ENCODE measurements at places on chromosomes 13 and 19. TPM values are rescaled to one million over a fixed set of nuclear protein-coding genes. Genes with fewer than 3 reads are reported as not detected.
A peak's percentile ranks its signal among the peaks of the same experiment; 100 is the strongest.

The ZNF568 gene
- 10.6 TPM for polyA plus RNA-seq

The DENND1C gene
- polyA plus RNA-seq: 11.2 TPM

The HSH2D gene
- polyA plus RNA-seq: 14.8 TPM

The SIGLEC7 gene
- 1.9 TPM for polyA plus RNA-seq

The RUBCNL gene
- 4.1 TPM for polyA plus RNA-seq

The MBD3L3 gene
- not detected for polyA plus RNA-seq

The EXOC3L2 gene
- polyA plus RNA-seq: 1.7 TPM

DNA sequence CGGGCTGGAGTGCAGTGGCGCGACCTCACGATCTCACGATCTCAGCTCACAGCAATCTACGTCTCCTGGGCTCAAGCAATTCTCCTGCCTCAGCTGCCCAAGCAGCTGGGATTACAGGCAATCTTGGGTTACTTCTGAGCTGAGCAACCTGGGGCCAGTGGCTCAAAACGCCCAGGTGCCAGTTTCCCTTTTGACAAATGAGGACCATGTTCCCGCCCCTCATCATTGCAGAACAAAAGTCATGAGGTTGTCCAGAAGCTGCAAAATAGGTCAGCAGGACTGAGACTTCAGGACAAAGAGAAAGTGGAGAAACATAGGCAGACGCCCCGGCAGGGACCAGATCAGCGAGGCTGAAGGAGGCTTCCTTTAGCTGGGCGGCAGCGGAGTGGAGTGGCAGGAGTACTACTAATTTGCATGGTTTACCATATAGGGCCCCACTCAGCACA is 3.3 kb upstream of the ADGRE5 start:
- DNase-seq: no peak

DNA sequence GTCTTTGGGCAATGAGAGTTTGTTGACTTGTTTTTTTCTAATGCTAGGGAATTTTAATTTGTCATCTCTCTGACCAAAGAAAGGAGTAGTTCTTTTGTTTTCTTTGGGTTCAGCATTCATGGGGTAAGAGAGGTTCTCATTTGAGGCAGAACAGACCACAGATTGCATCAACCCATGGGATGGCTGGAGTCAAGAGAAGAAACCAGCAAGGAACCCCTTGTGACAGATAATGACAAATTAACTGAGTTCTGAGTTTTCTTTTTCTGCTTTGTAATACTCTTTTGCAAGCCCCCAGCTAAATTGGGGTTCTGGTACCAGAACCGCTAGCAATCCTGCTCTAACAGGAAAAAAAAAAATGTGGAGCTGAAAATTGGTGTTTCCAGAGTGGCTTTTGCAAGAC is 864.1 kb downstream of the DIAPH3 start:
- no peak for DNase-seq

- DNase-seq: no peak
Measured at GRCh38 chr19:33505823-33506222, 15.8 kb downstream of the PEPD start.

- DNase-seq: no peak
Measured at GRCh38 chr13:65330691-65331090, 1899.4 kb downstream of the PCDH9 start.

DNA sequence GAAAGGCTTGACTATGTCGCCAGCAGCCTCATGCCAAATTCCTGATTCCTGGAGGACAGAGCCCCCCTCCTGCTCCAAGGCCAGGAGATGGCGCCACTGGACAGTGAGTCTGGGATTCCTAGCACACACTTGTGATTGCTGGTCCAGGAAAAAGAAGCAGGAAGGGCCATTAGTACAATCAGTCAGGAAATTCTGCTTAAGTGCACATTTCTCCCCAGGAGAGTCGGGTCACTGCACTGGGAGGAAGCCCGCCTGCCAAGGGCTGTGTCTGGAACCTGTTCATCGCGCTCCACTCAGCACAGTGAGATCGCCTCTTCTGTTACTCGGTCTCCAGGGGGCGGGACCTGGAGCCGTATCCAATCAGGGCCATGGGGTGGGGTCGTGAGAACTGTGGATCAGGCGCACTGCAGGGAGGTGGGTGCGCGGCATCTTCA is 65.1 kb downstream of the ZNF823 start:
- peak; percentile 67 for DNase-seq

DNA sequence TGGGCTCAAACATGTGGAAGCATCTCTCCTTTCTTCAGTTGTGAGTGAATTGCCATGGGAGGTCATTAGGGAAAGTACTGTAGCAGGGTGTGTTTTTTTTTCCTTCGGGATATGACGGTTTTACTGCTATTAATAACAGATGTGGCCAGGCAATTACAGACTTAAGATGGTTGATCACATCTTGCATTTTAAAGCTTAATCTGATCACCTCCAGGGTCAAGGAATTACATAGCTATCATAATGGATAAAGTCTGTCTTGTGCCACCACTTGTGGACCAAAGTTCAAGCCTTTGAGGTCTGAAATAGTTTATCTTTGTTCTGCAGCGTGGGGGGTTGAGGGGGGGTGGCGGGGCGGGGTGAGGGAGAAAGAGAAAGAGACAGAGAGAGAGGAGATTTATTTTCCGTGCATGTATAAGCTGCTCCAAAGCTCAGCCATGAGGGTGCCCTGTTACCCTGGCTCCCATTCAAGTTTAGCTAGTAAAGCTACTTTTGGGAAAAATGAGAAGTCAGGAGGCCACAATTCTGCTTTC is 5.5 kb upstream of the SERP2 start:
- DNase-seq: peak; percentile 97

DNA sequence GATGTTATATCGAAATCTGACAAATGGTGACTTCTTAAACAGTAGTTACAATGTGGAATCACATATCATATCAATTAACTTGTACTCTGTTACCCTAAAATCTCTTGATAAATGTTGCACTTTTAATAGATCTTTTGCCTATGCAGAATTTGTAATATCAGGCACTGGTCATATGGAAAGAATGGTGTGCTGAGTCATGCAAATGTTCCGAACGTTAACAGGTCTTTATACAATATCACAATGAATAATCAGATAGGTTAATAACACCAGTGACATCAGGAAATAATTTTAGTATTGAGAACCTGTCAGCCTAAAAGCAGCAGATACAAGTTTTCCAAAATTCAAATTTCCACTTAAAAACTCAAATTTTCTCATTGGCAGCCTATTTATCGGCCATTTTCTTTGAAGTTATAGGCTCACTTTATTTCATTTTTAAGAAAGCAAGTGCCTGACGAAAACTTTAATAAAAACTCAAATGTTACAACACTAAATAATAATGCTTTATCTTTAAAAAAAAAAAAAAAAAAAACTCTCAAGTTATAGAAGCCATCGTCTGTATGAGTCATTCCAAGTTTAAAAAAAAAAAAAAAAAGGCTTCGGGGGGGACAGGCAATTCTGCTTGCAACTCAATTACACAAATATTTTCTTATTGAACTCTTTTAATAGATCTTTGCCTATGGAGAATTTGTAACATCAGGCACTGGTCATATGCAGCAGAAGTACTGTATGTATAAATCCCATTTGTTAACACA is 180.9 kb downstream of the DIAPH3 start:
- no peak for DNase-seq

GRCh38 chr13:60332682-60333081 is 64.3 kb upstream of the TDRD3 start:
- DNase-seq: no peak

GRCh38 chr19:21698215-21698614 is 69.2 kb downstream of the ZNF100 start:
- peak; percentile 67 for DNase-seq

- DNase-seq: no peak
Measured at GRCh38 chr19:27780367-27781075, 1432.4 kb downstream of the UQCRFS1 start.

DNA sequence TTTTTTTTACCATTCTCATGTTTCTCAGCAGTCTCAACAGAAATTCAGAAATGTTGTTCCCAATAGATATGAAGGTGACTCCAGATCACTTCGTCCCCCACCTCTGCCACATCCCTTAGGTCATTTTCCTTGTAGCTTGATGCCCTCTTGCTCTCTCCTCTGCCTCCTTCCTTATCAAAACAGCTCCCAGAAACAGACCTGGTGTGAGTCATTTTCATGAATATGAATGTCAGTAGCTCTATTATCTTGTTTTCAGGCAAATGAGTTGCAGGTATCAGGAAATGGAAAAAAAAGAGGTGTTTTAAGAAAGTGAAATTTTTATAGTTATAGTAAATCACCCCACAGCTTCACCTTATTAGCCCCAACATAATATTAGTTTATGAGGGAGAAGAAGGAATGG is 539.3 kb downstream of the SUCLA2 start:
- DNase-seq: no peak

DNA sequence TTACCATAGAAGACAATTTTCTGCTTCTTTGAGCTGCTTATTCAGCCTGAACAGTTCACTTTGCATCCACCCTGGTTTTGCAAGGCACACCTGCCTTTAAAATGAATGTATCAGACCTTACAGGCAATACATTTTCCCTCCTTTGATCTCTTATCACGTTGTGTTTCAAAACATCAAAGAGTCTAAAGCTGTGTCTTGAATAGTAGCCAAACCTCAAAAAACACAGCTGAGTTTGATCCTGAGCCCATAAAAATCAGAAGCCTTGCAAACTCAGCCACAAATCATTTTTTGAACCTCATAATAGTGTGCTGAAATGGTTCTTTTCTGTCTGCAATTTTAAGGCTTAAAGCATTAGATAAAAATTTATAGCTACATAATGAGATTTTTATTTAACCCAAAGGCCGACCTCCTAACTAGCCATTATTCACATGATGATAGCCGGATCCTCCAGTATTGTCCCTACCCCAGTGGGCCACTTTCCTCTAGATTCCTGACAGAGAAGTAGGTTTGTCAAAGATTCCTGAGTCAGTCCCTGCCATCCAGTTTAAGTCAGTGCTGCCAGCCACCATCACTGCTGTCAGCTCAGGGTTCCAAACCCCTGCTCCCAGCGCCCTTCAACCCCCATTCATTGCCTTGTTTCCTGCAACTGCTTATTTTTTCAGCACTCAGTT is 71.8 kb downstream of the CAB39L start:
- peak; percentile 42 for DNase-seq

DNA sequence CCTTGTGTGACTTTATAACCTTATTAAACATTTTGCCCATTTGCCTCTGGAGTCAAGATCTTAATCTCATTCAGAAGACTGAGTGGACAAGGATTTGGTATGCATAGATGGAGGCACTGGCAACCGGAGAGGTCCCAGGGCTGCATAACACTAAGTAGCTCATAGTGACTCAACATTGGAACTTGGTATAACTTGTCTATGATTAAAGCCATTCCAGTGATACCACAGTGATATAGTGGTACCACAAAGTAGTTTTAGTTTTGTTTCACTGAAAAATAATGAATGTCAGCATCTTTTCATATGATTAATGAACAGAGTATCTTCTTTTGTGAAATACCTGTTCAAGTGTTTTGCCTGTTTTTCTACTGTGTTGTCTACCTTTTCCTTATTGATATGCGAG is 26.4 kb downstream of the CDK8 start:
- DNase-seq: no peak

GRCh38 chr19:4012092-4012974 is 4.8 kb downstream of the PIAS4 start:
- DNase-seq: peak; percentile 50

DNA sequence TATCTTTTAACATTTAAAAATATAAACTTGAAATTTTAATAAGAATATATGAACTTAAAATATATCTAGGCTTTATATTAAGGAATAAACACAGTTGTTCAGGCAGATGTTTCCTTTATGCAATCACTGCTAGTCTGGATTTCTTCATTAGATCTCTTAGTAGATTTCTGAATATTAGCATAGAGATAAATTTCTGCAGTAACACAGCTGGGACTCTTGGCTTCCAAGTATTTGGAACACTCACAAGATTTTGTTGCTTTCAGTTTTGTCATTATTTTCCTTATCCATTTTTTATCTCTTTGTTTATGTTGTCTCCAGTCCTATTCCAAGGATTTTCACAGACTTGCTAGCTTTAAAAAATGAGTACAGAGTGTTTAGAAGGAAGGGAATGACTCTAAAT is 857.1 kb downstream of the GPC5 start:
- DNase-seq: no peak

- DNase-seq: peak; percentile 97
Measured at GRCh38 chr19:3710265-3710812, 2.2 kb downstream of the TJP3 start.

DNA sequence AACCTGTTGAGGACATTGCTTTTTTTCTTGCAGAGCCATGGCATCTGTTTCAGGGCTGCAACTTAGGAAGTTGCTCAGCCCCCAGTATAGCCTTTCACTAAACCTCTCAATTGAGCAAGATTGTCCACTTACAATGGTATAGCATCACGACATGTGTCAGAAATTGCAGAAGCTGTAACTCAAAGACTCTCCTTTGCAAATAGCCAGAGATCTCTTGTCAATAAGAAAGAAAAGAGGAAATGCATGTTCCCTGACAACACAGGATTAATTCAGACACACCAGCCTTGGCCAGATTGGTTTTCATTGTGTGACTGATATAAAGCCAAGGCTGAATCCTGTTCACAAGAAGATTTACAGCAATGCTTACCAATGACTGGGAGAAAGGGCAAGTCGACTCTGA is 38.7 kb upstream of the CYSLTR2 start:
- DNase-seq: no peak

DNA sequence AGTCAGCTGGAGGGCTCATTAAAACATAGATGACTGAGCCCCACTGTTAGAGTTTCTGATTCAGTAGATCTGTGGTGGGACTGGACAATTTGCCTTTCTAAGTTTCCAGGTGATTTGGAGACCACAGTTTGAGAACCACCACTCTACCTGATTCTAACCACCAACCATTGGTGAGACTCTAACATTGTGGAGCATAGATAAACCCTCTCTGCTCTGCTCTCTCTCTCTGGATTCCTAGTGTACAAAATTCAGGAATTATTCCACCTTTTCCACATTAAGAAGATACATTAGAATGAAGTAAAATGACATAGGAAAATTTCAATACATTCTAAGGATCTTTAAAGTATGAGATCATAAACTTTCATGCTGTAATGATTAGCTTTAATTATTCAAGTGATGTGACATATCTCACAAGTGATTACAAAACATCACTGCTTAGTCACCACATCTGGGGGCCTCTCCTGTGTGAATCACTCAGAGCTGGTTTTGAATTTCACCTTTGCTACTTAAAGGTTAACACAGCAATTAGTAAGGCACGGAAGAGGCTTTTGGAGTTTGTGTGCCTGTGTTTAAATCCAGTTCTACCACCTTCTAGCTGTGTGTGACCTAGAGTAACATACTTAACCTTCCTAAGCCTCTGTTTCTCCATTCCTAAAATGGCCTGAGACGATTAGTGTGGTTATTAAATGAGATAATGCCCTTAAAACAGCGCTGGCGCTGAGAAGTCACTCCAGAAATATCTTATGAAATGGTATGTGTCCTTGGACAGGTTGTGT is 78.5 kb upstream of the NBEA start:
- peak; percentile 61 for DNase-seq

All from small intestine (tissue), 16 donors.